ENCODE measurements at places on chromosomes 2 and 18. TPM values are rescaled to one million over a fixed set of nuclear protein-coding genes. Genes with fewer than 3 reads are reported as not detected.

GRCh38 chr2:68319398-68320117 lies at the start of gene CNRIP1:
TSS of gene CNRIP1 (minus strand) at chr2:68319949. CDS start at chr2:68319400, 549 bp downstream.
- no peak within 1 kb of the TSS for H3K27ac ChIP-seq
- H3K4me3 ChIP-seq: no peak within 1 kb of the TSS
- peaks cover 17% of the 10 kb centered on the region for H3K27me3 ChIP-seq
- peaks cover 11% of the 10 kb centered on the region for H3K4me1 ChIP-seq
- H3K36me3 ChIP-seq: no peaks in the 10 kb centered on the region
- peak; percentile 2 for DNase-seq

Gene CEP76
- 15.5 TPM for total RNA-seq

DNA sequence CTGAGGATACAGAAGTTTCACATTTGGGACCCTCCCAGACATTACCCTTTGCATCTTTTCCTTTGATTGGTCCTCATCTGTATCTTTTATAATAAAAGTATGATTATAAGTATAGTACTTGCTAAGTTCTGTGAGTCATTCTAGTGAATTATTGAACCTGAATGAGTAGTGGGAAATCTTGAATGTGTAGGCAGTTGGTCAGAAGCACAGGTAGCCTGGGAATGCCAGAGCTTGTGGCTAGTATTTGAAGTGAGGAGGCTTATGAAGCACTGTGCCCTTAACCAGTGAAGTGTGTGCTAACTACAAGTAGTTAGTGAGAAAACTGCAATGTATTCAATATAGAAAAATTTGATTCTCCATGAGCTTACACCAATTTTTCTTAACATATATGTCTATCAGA lies 257.6 kb downstream of the GRB14 start:
- H3K27ac ChIP-seq: no peak overlapping the region
- H3K36me3 ChIP-seq: no peaks in the 10 kb centered on the region
- no peaks in the 10 kb centered on the region for H3K4me1 ChIP-seq
- H3K27me3 ChIP-seq: no peaks in the 10 kb centered on the region
- DNase-seq: no peak
- no peak overlapping the region for H3K4me3 ChIP-seq

DNA sequence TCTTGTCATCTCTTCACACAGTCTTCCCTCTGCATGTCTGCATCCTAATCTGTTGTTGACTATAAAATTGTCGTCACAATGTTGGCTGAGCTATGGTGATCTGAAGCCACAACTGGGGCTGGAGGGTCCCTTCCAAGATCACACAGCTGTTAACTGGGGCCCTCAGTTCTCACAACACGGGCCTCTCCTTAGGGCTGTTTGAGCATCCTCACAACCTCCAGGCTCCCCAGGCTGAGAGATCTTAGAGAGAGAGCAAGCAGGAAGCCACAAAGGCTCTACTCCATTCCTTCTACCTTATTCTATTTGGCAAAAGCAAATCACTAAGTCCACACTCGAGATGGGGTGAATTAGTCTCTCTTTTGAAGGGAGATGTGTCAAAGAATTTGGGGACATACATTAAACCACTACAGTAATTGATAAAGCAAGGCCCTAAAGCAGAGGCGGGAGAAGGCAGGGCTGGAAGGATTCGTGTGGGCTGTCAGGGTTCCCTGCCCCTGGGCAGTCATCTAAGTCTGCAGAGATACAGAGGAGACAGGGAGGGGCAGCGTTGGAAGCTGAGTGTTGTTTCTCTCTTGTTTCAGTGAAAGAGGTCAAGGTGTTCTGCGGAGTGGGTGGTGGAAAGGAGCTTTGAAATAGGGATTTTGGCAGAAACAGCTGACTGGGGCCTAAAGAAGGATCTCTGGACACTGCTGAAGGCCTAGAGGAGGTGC lies 15.9 kb downstream of the MYO7B start:
- H3K27me3 ChIP-seq: no peaks in the 10 kb centered on the region
- H3K4me1 ChIP-seq: no peaks in the 10 kb centered on the region
- no peak overlapping the region for H3K27ac ChIP-seq
- no peak overlapping the region for H3K4me3 ChIP-seq
- no peaks in the 10 kb centered on the region for H3K36me3 ChIP-seq

DNA sequence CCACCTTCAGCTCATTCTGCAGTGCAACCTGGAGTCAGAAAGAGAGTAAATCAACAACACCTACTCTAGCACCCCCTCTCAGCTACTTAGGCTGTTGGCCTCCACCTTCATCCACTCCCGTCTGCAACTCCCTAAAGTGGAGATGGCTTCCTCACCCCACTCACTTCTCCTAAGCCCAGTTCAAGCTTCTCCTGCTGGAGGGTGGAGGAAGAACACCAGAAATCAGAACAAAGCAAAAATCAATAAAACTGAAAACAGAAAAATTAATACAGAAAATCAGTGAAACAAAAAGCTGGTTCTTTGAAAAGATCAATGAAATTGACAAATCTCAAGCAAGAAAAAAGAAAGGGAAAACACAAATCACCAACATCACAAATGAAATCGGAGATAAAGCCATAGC lies 191.7 kb downstream of the ANAPC1 start:
- H3K4me3 ChIP-seq: no peak overlapping the region
- no peaks in the 10 kb centered on the region for H3K36me3 ChIP-seq
- H3K27ac ChIP-seq: no peak overlapping the region
- no peak for DNase-seq
- no peaks in the 10 kb centered on the region for H3K27me3 ChIP-seq

Gene GKN1
- not detected for total RNA-seq

DNA sequence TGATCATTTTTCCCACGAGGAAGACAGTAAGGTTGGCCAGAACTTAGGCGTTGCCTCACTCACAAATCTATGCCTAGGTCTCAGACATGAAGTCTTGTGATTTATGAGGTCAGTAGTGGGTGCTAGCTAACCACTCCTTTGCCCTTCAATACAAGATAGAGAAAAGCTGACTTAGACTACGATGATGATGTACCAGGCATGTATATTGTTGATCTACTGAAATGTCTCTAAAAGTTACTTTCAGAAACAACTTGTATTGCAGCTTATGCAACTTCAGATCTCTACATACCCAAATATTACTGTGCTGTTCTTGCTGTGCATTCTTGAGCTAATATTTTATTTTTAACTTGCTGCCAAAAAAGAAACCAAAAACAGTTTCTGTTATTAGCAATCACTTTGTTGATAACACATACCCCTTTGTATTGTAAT lies 30.6 kb downstream of the MAPRE2 start:
- H3K4me3 ChIP-seq: no peak overlapping the region
- H3K36me3 ChIP-seq: no peaks in the 10 kb centered on the region
- no peaks in the 10 kb centered on the region for H3K27me3 ChIP-seq
- no peak for DNase-seq

Gene RND3
- not detected for total RNA-seq

- no peaks in the 10 kb centered on the region for H3K36me3 ChIP-seq
- no peak for DNase-seq
- no peak overlapping the region for H3K27ac ChIP-seq
Observed at GRCh38 chr2:205024822-205025518, 479.7 kb downstream of the PARD3B start.

GRCh38 chr2:230472621-230473018 lies 56.6 kb downstream of the SP100 start:
- no peak for DNase-seq
- H3K27ac ChIP-seq: no peak overlapping the region
- H3K4me1 ChIP-seq: peaks cover 23% of the 10 kb centered on the region
- H3K27me3 ChIP-seq: no peaks in the 10 kb centered on the region
- H3K4me3 ChIP-seq: no peak overlapping the region
